ENCODE measurements at places on chromosomes 13 and 19.

DNA sequence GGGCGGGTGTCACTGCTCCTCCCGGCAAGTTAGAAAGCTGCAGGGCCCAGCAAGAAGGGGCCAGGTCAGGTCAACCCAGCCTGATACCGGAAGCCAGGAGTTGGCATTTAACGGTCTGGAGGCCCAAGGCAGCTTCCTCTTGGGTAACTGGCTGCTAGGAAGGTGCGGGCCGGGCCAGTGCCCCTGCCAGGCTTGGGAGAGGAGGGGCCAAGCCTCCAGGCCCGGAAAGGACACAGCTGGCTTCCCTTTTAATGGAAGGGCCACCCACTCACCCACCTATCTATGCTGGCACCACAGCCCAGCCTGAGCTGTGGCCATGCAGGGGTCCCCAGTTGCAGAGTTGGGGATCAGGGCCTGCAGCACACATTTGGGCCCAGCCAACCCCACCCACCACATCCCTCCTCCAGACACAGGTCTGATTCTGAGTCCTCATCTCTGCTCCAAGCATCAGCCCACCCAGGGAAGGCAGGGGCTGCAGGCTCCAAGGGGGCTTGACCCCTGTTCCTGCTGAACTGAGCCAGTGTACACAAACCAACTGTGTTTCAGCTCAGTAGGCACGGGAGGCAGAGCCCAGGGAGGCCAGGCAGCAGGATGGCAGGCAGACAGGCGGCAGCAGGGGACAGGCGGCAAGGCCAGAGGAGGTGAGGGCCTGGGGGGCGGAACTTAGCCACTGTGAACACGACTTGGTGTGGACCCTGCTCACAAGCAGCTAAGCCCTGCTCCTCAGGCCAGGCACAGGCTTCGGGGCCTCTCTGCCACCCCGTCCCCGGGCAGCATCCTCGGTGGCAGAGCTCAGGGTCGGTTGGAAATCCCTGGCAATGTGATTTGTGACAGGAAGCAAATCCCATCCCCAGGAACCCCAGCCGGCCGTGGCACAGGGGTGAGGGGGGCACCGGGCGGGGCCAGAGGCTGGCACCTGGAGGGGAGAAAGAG is 40.8 kb downstream of the ZSWIM4 start:
- no peak for DNase-seq

DNA sequence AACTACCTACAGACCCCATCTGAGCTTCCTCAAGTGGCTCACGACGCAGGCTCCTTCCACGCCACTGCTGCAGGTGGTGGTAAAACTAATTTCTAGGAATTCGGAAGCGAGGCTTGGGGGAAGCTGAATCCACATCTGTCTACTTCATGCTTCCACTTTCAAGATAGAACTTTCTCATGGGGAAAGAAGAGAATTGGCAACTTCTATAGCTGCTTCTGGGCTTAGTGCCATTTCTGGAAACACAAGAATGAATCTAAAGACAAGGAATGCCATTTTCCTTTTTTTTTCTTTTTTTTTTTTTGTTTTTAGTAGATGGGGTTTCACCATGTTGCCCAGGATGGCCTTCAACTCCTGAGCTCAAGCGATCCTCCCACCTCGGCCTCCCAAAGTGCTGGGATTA is 2.8 kb upstream of the NLRP12 start:
- no peak for DNase-seq

- no peak for DNase-seq
Observed at GRCh38 chr19:30388819-30389218, 16.6 kb downstream of the ZNF536 start.

GRCh38 chr19:5667751-5668271 is 12.5 kb downstream of the MICOS13 start:
- DNase-seq: no peak

DNA sequence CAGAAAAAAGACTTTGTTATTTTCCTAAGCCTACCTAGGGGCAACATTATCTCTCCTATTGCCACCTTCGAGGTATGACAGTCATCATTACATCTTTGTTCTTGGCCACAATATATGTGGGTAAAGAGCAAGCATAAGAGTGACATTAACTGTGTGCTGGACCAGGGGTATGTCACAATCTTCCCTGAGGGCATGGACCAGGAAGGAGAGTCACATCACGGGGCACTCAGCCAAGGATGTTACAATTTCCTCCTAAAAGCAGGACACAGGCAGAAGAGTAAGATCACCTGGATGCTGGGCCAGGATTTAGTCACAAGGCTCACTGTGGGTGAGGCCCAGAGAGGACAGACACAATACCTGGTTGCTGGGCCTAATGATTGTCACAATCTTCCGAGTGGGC is 53.0 kb upstream of the ZNF728 start:
- no peak for DNase-seq

- peak; percentile 70 for DNase-seq
Observed at GRCh38 chr13:31209172-31209840, 9.5 kb downstream of the B3GLCT start.

DNA sequence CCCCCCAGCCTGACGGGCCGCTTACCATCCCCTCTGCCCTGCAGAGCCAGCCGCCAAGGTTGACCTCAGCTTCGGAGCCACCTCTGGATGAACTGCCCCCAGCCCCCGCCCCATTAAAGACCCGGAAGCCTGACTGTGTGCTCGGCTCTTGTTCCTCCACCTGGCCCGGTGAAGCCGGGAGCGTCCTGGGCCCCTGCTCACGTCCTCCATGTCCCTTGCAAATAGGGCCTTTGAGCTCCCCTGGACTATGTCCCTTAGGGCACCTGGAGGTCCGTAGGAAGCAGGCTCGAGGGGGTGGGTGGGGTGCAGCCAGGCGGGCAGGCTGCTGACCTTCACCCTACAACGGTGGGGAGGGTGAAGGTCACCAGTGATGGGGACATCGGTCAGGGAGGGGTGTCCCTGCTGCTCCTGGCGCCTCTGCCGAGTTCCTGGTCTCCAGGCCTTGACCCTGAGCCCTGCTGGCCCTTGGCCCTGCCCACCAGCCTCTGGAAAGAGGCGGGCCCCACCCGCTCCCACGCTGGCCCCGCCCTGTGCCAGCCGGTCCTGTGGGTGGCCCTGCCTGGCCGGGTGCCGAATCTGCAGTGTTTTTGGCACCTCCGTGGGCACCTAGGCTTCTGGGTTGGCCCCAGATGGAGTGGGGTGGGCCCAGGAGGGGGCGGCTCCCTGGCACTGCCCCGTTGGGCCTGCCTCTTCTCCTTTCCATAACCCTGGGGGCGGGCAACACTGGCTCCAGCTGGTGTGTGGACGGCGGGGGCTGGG is 3.3 kb downstream of the ATP5F1D start:
- DNase-seq: no peak

- DNase-seq: no peak
Observed at GRCh38 chr19:27652281-27652680, 1560.7 kb downstream of the UQCRFS1 start.

- no peak for DNase-seq
Observed at GRCh38 chr13:41004875-41005693, 14.0 kb downstream of the ELF1 start.

GRCh38 chr13:30450066-30450465 is 15.7 kb downstream of the HMGB1 start:
- DNase-seq: no peak

DNA sequence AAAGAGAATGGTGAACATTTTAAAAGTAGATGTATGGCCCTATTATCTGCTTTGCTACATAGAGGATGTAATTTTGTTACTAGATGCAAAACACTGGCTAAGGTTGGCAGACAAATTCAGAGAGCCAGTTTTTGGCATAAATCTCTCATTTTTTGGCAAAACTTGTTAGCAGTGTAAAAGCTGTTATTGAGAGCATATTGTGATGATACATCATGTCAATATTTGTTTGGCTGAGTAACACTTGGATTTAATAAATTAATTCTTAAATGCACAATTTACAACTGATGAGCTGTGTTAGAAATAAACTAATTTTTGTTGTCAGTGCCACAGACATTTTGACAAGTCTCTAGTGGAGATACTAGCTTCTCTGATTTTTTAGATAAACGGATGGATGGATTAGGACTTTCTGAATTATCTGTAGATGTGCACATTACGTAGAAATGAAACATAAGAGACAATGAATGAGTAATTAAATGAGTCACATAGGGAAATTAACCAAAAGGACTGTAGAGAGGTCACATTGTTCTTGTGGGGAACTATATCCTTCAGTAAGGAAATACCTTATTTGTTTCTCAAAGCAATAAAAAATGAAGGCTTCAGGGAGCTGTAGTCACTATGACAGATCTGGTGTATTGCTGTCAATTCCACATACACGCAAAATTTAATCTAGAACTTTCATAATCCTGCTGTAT is 17.4 kb downstream of the UFM1 start:
- no peak for DNase-seq

- DNase-seq: peak; percentile 51
Observed at GRCh38 chr19:43534816-43535761, 2.1 kb downstream of the ZNF575 start.

DNA sequence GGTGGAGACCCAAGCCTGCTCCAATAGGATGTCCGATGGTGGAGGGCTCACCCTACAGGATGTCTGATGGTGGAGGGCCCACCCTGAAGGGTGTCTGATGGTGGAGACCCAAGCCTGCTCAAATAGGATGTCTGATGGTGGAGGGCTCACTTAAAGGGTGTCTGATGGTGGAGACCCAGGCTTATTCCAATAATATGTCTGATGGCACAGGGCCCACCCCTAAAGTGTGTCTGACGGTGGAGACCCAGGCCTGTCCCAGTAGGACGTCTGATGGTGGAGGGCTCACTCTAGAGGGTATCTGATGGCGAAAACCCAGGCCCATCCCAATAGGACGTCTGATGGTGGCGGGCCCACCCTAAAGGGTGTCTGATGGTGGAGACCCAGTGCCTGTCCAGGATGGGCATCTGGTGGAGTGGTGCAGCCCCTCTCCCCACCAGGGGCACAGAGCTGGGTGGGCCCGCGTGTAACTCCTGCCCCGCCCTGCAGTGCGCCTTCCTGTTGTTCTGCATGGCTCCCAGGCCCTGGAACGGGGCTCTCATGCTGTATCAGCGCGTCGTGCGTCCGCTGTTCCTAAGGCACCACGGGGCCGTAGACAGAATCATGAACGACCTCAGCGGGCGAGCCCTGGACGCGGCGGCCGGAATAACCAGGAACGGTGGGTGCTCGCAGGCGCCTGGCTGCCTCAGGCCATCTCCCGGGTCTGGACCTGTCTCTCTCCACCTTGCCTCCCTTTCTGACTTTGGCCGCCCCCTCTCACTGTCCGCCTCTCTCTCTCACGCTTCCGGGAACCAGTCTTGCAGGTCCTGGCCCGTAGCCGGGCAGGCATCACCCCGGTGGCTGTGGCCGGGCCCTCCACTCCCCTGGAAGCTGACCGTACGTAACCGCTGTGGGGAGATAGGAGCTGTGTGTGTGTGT is 5.1 kb downstream of the REEP6 start:
- no peak for DNase-seq

GRCh38 chr13:109100705-109101304 is 471.4 kb downstream of the MYO16 start:
- DNase-seq: peak; percentile 44

DNA sequence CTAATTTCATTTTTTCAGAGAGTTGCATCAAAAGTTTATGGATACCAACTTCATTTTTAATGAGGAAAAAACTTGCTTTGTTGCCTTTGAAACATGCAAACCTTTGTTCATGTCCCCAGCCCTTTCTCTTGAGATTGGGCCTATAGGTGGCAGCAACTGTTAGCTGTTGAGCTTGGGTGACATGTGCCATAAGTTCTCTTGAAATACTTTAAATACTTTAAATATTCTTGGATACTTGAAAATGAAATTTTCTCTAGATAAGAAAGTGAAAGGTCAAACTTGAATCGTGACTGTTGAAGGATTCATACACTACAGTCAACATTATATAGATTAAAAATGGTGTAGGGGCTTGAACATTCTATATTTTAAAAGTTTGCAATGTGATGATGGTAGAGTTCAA is 294.9 kb downstream of the NDFIP2 start:
- DNase-seq: no peak

DNA sequence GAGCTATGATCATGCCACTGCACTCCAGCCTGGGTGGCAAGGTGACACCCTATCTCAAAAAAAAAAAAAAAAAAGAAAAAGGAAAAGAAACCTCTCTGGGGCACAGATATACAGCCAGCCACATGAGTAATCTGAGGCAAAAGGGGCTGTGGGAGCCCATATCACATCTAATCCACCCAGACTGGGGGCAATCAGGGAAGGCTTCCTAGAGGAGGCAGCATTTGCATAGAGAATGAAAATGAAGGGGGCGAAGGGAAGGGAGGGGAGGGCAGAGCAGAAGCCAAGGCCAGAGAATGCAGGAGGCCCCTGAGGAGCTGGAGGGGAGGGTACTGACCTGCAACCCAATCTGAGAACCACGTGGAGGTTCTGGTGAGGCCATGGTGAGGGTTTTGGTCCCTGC is 13.2 kb downstream of the STXBP2 start:
- DNase-seq: no peak

- DNase-seq: no peak
Observed at GRCh38 chr19:46634045-46634655, 1.9 kb downstream of the GNG8 start.

DNA sequence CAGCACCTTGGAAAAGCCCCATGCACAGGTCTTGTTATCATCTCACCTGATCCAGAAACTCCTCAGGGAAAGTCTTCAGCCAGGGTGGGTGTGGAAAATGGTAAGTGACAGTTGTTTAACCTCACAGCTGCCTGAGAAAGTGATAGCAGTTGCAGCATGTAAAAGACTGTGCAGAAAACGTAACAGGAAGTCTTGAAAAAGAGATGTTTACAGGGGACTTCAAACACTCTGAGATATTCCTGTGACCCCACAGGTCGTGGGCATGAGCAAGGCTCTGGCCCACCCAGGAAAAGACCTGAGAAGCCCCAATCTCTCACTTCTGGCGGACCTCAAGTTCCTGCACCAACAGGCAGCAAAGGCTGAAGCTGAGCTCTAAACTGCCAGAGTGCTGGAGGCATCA is 826.9 kb downstream of the UQCRFS1 start:
- no peak for DNase-seq

GRCh38 chr13:76828316-76828741 is 57.9 kb downstream of the KCTD12 start:
- DNase-seq: no peak

DNA sequence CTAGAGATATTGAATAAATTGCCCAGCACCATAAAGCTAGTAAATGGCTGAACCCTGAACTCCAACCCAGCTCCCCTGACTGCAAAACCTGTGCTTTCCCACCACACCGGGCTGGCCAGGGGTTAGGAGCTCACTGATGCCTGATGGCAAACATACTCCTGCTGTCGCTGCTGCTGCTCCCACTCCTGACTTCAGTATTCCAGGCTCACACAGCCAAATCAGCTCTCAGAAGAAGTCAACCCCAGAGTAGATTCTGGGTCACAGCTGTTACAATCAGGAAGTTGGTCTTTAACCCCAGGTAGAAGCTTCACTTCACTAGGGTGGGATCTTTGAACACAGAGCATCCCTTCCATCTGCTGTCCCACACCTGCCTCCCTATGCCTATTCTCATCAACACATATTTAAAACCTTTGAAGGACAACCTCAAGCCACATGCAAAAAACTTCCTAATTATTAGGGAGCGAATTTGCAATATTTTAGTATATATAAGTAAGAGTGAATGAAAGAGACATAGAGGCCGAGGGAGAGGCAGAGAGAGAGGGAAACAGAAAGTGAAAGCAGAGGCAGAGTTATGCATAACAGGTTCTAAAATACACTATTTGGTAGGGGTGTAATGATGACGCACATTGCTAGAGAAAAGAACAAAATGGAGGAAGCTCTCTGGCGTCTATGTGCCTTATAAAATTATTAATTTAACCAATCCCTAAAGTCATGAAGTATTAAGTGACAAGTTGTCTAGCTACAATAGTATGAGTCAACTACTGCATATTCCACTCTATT is 99.4 kb upstream of the SERP2 start:
- DNase-seq: no peak

Data from SHP77 (cell line).